ENCODE measurements at places on chromosomes 5 and 9.

DNA sequence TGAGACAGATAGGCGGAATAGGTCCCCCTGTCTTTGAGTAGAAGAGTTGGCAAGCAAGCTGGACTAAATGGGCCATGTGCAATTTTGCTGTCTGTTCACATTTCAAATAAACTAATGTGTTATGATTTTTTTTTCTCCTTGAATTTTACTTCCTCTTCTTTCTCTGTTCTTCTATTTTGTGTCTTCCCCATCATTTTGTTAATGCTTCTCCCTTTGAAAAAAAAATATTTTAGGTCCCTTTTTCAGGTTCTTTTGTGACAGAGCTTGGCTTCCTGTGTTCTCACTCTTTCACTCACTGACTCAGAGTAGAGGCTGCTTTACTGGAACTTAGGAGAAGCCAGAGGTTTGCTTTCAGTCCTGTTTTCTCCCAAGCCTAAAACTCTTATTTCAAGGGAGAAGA, 48.1 kb downstream of the PTCD2 start:
- no peak for DNase-seq

- DNase-seq = no peak
Measured at GRCh38 chr5:93677359-93677891, 64.0 kb downstream of the POU5F2 start.

DNA sequence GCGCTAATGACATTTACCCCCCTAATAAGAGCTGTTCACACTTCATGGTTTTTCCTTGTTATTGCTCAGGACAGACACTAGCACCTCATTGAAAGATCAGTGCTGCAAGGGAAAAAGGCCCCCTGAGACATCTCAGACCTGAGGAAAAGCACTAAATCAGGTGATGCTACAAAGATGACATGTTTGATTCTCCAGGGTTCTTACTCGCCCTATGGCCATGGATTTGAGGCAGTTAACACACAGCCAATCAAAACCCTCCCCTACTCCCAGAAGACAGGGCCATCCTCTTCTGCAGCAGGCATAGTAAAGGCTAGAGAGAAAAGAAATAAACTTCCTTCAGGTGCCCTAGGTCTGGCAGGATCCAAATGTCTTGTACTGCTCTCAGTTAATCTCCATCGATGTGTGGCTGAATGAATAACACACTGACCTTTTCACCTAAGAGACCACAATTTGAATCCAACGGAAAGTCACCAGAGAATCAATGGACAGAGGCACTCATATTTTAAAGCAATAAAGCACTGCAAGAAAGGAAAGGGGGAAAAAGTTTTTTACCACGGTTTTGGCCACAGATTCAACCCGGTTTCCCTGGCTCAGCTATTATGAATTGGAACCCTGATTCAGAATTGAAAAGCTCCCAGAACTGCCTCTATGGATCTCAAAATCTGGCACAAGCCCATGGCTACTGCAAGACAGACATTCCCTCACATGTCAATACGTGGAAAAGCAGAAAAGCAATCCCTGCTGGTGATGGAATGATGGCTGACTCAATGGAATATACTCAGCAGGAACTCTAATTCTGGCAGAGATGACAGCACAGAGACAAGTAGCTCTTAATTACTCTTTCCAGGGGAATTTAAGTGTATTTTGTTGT, 329.5 kb downstream of the BNC2 start:
- no peak for DNase-seq

DNA sequence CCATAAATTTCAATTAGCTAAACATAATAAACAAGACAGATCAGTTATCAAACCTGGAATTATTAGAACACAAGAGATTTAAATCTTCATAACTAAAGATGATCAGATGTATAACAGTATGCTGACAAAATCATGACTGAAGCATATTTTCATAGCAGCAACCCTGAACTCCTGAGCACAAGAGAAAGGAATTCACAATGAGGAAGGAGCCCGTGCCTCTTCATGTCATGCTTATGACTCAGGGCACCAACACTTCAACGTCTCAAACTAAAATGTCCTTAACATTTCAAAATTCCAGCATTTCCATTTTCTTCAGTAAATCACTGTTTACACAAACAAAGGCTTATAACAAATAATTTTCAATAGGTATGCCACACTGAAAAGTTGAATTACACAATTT, 6.7 kb downstream of the AP3B1 start:
- DNase-seq = no peak

DNA sequence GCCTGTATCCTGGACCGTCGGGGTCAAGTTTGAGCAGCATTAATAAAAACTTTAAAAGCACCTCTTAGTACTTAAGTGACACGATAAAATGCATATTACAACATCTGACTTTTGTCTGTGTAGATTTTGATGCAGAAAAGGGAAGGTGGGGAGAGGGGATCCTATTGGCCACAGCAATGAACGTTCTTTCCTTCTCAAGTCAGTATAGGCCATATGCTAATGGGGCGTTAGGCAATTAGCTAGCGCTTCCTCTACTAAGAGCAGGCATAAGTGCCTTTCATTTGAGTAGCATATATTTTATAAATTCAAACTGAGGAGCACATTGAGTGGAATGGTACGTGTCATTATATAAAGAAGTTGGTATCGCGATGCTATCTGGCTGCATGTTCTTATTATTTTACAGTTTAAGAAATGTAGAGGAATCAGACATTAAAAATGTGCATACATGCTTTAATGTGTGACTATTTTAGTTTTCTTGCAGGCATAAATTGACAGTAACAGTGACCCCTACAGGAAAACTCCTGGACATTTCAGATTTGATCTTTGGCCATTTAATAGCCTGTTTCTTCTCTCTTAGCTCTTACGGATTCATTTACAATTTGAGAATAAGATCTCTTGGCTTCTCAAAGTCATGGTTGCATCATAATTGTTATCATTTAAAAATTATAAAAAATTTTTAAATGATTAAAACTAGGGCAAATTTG, 1.1 kb upstream of the GNA14 start:
- no peak for DNase-seq

DNA sequence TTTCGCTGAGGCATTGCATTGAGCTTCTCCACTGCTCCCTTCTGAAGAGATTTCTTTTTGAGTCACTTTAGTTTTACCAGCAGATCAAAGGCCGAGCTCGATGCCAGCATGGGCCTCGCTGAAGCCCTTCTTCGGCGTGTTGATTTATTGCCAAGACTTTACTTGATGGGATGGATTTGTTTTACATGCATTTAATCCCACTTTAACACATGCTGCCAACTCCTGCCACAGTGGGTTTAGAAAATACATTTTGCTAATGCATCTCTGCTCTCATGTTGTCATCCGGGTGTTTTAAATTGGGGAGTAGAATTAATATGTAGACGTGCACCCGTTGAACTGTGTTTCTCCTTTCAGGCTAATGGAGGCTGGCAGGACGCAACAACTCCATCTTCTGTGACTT, 218.3 kb downstream of the PBX3 start:
- no peak for DNase-seq
